ENCODE measurements at places on chromosomes 4 and X.
A peak's percentile ranks its signal among the peaks of the same experiment; 100 is the strongest.

GRCh38 chr4:163171590-163171989 is 4.9 kb upstream of the NAF1 start:
- no peak for DNase-seq

GRCh38 chr4:53959343-53960120 is 104.9 kb downstream of the CHIC2 start:
- DNase-seq = no peak

DNA sequence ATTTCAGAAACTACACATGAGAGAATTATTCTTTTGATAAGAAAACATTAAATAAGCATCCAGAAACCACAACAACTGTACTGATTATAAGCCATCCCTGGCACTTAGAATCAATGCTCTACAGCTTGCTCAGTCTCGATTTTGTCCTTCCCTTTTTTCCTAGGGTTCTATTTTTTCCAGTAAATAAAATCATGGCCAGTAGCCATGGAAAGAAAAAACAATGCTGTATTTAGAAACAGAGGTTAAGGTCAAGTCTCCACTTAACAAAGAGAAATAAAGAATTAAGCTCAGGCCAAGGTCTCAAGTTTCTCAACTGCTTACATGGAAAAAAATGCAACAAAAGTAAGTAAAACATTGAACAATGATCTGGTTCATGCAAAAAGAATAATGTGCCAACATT is 38.7 kb upstream of the GRID2 start:
- DNase-seq = no peak

DNA sequence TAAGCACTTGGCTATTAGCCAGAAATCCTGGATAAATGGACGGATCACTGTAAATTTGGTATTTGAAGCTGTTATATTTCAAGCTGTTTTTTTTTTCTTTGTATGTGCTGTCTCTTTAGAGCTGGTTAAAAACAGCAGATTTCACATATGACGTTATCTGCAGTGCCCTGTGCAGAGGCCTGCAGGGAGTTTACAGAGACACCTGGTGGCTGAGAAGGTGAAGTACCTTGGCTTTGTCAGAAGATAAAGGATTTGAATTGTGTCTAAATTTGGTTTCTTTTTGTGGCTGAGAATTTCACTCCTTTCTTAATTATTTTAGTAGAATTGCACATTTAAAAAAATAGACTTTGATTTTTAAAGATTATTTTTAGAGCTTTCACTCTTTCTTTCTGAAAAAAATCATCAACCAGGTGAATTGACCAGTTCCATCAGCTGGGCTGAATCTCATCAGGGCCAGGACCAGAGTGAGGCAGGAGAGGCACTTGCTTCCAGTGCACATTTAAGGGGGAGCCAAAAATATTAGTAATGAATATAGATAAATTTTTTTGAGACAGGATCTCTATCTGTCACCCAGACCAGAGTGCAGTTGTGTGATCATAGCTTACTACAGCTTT is 9.6 kb upstream of the CHRNA9 start:
- DNase-seq = peak; percentile 73

- DNase-seq = no peak
These were observed 106.6 kb upstream of the PCDH18 start for GRCh38 chr4:137638934-137639333.

DNA sequence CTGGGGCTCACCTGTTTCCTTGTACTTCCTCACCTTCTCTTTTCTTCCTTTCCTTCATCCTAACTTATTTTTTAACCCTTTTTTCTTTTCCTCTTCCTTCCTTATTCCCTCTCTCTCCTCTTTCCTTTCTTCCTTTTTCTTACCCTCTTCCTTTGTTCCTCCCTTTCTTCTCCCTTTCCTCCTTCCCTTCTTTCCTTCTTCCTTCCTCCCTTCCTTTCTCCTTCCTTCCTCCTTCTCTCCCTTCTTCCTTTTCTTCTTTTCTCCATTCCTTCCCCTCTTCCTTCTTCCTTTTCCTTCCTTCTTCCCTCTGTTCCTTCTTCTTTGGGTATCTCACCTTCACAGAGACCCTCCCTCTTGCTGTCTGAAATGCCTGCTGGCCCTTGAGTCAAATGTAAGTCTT is 22.1 kb upstream of the CBR4 start:
- DNase-seq = no peak

DNA sequence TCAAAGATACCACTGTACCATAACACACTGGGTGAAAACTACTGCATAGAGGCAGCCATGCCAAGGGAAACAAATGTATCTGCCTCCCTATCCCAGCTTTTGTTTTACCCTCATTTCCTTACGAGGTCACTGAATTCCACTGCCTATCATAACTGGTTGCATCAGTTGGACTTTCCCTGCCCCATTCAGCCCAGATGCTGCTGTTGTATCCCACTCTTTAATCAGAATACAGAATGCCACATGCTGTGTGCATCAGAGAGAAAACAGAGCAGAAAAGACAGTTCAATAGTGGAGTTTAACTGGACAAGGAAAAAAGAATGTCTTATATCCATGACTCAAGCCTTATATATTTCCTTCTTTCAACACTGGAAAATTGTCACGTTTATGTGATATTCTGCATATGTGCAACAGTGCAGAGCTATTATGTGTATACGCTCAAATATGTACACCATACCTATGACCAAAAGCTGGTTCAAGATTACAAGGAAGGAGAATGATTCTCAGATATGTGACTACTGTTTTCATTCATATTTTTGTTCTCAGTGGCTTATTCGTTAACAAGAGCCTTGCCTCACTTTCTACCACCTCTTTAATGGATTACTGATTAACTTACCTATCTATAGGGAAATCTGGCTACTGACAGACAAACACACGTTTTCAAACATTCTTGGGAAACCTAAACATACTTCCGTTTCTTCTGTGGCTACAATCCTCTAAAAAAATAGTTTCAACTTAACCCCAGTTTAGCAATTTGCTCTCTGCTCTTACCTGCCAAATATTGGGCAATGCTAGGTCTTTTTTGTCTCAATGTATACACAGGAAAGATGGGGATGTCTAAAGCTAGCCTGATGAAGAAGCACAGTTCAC is 378.9 kb downstream of the SMARCA1 start:
- DNase-seq = no peak

DNA sequence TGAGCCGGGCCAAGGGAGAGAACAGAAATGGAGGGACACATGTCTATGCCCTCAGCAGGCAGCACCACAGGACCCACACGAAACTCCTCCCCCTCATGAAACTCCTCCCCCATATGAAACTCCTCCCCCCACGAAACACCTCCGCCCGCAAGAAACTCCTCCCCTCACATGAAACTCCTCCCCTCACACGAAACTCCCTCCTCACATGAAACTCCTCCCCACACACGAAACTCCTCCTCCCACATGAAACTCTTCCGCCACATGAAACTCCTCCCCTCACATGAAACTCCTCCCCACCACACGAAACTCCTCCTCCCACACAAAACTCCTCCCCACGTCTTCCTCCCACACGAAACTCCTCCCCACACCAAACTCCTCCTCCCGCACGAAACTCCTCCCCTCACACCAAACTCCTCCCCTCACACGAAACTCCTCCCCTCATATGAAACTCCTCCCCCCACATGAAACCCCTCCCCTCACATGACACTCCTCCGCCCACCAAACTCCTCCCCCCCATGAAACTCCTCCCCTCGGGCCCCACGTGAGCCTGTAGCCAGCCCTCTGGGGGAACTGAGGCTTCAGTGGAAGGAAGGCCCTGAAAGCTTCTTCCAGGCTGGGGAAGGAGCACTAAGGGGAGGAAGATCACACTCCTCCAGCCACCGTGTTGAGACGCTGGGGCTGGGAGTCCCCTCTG is 15.2 kb downstream of the ADRA2C start:
- DNase-seq = no peak

GRCh38 chr4:159735281-159736207 is 632.7 kb downstream of the RAPGEF2 start:
- DNase-seq = no peak

GRCh38 chrX:97405031-97405660 is 521.4 kb downstream of the RPA4 start:
- DNase-seq = no peak

DNA sequence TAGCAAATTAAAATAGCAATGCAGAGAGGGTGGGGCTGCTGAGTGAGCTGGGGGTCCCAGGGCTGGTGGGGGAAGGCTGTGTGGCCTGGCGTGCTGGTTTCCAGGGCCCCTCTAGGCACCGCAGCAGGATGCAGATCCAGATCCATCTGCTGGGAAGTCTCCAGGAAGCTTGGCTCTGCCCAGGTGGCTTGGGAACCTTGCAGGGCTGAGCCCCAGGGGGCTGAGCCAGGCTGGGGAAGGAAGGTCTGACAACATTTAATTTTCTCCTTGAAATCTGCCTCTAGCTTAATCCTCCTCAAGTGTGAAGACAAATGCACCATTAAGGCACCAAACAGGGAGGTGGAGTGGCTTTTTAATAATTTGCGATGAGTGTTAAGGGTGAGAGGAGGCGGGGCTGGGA is 31.7 kb downstream of the SORCS2 start:
- no peak for DNase-seq

DNA sequence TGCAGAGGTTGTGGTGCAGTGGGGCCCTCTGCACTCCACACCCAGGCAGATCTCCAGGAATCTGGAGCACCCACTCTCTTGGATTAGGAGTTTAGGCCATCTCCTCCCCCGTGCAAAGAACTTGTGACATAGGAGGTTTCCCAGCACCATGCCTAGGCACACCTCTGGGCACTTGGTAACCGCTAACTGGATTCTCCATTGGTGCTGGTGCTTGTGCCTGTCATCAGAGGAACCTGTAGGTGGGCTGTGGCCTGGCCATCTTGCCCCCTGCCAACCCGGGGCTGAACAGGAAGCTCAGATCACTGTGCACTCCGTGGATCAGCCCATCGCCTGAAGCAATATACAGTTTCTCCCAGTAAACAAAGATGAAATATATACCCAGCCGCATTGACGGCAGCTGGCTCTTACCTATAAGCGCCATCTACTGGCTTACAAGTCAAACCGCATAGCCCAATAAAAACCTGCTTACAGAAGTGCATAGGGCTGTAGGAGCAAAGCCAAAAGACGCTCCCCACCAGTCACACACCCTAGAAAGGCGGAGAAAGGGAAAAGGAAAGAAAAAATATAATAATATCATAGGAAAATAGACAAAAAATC is 19.1 kb upstream of the TEX13B start:
- DNase-seq = peak; percentile 20

DNA sequence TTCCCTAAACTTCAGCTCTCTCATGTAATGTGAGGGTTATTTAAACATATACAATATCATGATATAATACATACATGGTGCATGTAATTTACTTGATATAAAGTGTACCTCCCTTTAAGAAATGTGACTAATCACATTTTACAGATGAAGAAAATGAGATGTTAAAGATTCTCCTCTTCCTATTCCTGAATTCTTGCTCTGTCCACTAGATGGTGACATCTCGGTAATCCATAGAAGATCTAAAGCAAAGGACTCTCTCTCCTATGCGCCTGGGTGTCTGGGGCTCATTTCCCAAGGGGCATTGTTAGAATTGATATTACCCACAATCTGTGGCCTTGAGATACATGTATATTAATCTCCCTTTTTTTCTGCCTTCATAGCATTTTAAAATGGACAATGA is 804.9 kb downstream of the RAB28 start:
- DNase-seq = no peak

DNA sequence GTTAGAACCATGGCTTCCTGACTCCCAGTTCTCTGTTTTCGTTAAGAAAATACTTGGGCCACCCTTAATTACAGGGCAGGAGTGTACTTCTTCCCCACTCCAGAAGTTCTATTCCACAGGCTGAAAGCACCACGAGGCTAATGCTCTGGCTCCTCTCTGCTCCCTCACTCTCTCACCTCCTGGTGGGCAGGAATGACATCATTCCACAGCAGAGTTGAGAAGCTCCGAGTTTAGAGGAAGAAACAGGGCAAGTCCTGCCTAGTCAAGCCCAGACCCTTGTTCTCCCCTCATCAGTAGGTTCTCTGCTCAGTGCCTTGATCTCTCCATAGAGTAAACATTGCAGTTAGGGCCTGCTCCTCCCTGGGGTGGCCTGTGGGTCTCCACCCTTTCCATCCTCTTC is 343.8 kb upstream of the CLNK start:
- DNase-seq = no peak

- DNase-seq = no peak
These were observed 27.1 kb upstream of the STBD1 start for GRCh38 chr4:76279462-76279861.

GRCh38 chrX:120660637-120661036 is 30.8 kb upstream of the C1GALT1C1 start:
- no peak for DNase-seq

Measured in CD4-positive, alpha-beta T cell treated with Interferon gamma for 1 hour (primary cell).